ENCODE measurements at places on chromosomes 1 and 21. TPM values are rescaled to one million over a fixed set of nuclear protein-coding genes. Genes with fewer than 3 reads are reported as not detected.

The C1orf56 gene
- 6.2 TPM for total RNA-seq

- DNase-seq = no peak
Measured at GRCh38 chr1:34324879-34325440, 148.3 kb downstream of the C1orf94 start.

DNA sequence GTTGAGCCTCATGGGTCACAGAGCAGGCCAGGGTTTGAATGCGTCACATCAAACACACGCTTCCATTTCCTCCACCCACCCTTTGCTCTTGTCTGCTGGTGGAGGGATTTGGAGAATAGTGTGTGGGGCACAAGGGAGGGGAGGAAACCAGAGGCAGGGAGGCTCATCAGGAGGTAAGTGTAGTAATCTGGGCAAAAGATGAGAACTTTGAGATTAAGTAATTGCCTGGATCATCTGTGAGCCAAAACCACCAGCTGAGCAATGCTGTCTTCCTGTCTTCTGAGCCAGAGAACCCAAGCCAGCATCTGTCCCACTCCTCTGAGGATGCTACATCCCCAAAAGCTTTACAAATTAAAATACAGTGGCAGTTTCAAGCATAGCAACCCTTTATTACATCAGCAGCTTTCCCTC is 45.2 kb downstream of the C8B start:
- peak; percentile 60 for DNase-seq

DNA sequence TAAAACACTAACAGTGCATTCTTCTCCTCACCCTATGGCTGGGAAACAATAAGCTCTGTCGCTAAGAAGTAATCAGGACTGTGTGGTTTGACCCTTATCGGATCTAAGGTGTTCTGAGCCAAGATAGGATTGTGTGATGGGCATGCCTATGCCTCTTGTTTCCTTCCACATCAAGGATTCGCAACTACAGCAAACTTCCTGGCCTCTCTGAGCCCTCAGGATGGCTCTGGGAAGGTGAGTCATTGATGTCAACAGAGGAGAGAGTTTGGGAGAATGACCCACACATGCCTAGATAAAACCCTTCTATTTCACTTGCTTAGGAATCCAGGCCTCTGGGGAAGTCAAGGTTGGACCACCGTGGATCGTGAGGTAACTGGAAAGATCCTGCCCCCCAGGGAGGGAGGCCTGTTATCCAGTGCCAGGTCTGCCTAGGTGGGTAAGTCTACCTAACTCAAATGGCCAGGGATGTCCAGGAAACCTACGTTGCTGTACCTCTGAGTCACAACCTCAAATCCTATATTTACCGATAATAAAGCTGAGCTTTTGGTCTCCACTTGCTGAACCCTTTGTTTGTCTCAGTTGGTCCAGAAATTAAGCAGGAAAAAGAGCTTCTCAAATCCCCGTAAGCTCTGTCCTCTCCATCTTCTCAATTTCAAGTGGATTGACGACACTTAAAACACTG is 27.4 kb downstream of the TIAM1 start:
- DNase-seq = no peak

- DNase-seq = peak; percentile 75
Measured at GRCh38 chr1:54464477-54465146, 58.4 kb upstream of the SSBP3 start.

The TNFRSF4 gene
- total RNA-seq = 5.1 TPM

The DNAJC28 gene
- total RNA-seq = 2.2 TPM

DNA sequence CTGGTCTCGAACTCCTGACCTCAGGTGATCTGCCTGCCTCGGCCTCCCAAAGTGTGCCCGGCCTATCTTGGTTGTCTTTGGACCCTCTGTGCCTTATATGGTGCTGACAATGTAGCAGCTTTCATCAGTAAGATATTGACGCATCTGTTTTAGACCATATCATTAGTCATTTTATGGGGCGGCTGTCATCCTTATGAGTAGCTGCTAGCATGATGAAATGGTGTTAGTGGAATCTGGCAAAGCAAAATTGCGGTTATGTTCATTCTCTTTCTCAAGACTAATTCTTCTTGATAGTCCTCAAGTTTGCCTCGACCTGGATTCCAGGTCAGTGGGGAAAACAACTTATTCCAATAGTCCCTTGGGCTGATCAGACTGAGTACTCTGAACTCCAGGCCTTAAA is 199.9 kb downstream of the PRDM2 start:
- no peak for DNase-seq
